ENCODE measurements at places on chromosomes 7 and 10. TPM values are rescaled to one million over a fixed set of nuclear protein-coding genes. Genes with fewer than 3 reads are reported as not detected.

The NAT16 gene
- not detected for total RNA-seq

The NME8 gene
- not detected for total RNA-seq

The RSPH10B gene
- total RNA-seq = 2.4 TPM

The POLR1F gene
- total RNA-seq = 20.2 TPM

The TWIST1 gene
- total RNA-seq = not detected

The C10orf88 gene
- total RNA-seq = 10.1 TPM

The TCF7L2 gene
- total RNA-seq = 2.1 TPM

All from dermis microvascular lymphatic vessel endothelial cell (primary cell).